ENCODE measurements at places on chromosomes 2 and 18. TPM values are rescaled to one million over a fixed set of nuclear protein-coding genes. Genes with fewer than 3 reads are reported as not detected.

The TCF23 gene
- not detected for total RNA-seq

The SETBP1 gene
- 146 TPM for total RNA-seq

The MOCOS gene
- 0.31 TPM for total RNA-seq

The GAREM1 gene
- 33.5 TPM for total RNA-seq

The ST8SIA3 gene
- total RNA-seq, result 16.6 TPM

The PRKAG3 gene
- not detected for total RNA-seq

The NAT8 gene
- not detected for total RNA-seq

The WBP1 gene
- total RNA-seq, result 25.7 TPM

The COL4A4 gene
- total RNA-seq, result 0.94 TPM

The SCN9A gene
- 144 TPM for total RNA-seq

All from parietal lobe (tissue), 2 donors.